Omental fat pad (tissue), 4 donors: ENCODE measurements at places on chromosomes 3 and 15. TPM values are rescaled to one million over a fixed set of nuclear protein-coding genes. Genes with fewer than 3 reads are reported as not detected.

GRCh38 chr3:46607603-46608028 lies 4.7 kb upstream of the FAM240A start:
- no peak for DNase-seq

DNA sequence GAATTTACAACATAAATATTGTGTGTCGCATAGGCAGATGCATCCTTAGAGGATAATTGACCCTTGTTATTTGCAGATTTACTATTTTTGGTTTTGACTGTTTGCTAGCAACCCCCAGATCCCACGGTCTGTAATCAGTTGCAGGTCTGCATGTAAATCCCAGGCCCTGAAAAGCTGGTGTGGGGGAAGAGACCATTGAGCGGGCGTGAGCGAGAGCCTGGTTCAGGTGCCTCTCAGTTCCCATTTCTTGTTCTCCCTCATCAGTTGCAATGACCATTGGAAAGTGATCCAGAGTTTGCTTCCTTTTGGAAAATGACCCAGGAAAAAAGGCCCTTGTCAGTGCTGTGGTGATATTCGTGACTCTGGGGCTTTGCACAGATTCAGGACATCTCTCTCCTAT lies 238.9 kb downstream of the UACA start:
- DNase-seq: no peak

GRCh38 chr3:194487289-194488054 lies 670 bp upstream of the ATP13A3 start:
- DNase-seq: peak; percentile 46

DNA sequence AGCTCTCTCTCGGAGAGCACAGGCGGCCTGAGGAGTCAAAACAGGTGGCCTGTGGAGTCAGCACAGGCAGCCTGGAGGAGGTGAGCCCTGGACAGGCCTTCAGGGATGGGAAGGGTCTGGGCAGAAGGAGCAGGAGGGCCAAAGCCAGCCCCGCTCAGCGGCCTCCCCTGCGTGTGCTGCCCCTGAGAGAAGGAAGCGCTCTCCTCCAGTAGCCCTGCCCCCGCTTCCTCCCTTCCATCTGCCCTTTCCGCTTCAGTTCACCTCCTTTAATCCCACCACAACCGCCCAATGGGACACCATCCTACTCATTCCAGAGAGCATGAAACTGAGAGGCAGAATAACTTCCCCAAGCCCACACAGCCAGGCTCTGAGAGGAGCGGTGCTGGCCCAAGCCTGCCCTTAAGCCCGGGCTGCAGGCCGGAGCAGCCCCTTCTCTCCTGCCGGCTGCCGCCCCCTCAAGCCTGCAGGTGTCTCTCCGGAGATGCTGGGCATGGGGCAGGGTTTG lies 3.2 kb upstream of the NR2E3 start:
- DNase-seq: no peak

- DNase-seq: no peak
Observed at GRCh38 chr3:72175296-72175858, 390.4 kb upstream of the PROK2 start.

CHRM5 gene
- not detected for total RNA-seq

GRCh38 chr3:197674741-197675562 lies 61.8 kb downstream of the RUBCN start:
- no peak for DNase-seq

DNA sequence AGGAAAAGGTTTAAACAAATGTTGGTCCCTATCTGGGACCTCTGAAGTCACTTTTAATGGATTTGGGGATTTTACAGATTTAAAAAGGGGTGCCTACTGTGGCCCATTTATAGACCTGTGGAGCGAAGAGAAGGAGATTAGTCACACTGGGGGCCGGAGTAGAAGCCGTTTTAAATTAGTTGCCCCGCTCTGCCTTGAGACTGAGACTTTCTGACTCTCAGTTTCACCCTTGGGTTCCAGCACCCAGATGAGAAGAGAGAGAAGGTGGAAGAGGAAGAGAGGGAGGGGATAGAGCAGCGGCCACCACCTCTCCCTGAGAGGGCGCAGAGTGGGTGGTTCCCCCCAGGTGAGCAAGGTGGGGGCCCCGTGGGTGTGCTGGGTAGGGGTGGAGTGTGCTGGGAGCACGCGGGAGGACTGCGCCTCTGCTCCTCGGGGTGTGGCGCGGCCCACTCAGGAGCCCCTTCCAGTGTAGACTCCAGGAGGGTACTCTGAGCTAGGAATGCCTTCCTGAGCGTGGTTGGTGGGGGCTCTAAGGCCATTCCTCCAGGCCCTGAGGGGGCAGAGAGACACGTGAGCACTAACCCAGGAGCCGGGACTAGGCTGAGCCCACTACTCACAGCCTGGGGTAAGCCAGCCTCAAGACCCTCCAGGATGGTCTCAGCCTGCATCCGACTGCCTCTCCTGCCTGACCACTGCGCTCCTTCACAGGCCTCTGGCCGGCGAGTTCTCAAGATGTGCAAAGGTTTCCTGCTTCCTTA lies 32.6 kb upstream of the RAB6B start:
- DNase-seq: no peak

DNA sequence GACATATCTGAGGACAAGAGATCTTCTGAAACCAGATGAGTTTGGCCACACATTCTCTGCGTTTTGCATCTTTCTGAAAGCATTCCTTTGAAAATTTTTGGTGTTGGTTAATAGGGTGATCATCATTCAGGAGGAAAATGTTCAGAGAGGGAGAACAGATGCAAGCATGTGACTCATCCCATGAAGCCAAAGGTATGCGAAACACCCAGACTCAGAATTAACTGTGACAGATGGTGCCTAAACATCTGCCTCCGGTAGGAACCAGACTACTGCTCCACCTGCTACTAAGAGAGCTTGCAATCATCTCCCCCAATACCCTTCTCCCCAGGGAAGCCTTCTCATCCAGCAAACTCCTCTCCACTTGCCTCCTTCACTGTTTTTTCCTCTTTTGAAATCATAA lies 46.2 kb downstream of the TRIM69 start:
- no peak for DNase-seq

DNA sequence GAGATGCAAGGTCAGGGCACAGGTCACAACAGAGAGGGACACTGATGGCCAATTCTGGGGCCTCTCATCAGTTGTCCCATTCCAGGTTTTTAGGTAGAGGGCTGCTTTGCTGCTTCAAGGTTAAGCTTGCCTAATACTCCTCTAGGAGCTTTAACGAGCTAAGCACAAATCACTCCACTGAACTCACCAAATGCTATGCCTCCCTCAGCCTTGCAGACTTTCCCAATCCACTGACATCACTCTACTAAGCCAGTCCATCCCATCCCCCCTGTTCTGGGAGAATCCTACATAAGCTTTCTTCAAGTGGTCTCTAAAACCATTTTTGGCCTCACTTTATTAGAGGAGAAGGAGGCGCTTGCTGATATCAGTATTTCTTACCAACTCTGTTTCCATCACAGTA lies 24.8 kb upstream of the PDCD6IP start:
- DNase-seq: no peak

DNA sequence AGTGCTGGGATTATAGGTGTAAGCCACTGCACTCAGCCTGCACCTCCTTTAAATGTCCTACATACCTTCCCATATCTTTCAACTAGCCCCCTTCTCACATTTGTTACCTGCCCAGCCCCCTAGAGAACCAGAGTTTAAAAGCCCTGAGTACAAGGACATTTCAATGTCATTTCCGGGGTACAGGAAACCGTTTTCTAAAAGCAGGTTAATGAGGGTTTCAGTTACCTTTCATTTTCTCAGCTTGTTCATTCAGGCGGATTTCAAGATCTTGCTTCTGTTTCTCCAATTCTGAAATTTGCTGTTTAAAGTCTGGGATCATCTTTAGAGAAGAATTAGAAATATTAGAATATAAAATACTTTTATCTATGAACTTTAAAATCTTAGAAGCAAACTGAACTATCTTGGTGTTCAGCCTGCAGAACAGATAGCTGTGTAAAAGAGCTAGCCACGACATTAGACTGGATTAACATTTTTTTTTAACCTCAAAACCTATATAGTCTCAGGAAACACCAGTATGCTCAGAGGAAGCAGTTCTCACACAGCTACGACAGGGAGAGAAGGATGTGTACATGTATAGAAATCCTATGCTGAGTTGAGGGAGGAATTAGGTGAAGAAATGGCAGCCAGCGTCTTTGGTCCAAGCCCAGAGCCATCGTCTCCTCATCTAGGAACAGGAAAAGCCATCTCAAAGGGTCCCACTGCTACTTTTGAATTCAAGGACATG lies 29.9 kb upstream of the GNB5 start:
- no peak for DNase-seq

DNA sequence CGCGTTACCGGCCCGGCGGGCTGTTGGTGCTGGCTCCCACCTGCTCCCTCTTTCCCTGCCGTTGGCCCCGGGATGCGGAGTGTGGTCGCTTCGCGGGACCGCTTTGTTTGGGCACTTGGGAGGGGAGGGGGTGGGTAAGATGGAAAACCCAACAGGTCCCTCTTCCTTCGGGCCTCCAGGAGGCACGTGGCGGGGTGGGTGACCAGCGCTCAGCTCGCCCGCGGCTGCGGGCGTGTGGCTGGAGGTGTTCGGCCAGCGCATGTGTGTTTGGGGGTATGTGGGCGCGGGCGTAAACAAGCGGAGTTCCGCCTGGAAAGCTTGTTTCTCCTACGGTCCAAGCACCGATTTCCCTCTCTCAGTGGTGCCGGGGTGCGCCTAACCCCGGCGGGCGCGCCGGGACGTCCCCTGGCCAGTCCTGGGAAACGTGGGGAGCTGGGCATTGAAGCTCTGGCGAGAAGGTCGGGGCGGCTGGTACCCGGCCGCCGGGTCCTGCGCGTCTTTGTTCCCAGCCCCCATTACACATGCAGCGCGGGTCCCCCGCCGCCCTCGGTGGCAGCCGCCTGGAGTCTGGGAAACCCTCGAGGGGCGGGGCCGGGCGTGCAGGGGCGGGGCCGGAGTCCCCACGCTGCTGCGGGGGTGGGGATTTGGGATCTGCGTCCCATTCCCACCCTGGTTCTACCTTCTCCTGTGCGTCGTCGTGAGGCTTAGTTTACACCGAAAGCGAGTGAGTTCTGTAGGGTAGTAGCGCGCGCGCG lies 1.4 kb downstream of the ACVR2B start:
- DNase-seq: peak; percentile 63

DNA sequence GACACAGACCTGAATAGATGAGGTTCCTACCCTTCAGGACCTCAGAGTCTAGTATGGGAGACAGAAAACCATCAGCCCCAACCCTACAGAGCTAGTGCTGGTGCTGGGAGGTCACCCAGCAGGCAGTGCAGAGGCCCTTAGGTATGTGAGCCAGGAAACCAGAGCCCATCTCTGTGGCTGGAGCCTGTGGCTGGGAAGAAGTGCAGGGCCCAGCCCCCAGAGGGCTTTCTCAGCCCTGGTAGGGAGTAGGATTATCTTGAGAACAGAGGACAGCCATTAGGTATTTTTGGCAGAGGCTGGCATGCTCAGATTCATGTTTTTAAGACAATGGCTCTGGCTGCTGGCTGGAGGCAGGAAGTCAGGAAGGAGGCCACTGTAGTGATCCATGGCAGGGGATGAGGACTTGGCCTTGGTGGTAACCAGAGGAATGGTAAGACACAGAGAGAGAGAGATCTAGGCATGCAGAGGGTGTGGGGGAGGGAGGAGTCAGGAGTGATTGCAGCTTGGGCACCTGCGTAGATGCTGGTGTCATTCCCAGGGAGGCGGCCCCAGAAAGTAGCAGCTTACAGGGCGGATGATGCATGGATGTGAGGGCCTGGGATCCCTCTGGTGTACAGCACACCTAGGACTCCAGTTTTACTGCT lies 220.9 kb upstream of the EIF1B start:
- no peak for DNase-seq

DNA sequence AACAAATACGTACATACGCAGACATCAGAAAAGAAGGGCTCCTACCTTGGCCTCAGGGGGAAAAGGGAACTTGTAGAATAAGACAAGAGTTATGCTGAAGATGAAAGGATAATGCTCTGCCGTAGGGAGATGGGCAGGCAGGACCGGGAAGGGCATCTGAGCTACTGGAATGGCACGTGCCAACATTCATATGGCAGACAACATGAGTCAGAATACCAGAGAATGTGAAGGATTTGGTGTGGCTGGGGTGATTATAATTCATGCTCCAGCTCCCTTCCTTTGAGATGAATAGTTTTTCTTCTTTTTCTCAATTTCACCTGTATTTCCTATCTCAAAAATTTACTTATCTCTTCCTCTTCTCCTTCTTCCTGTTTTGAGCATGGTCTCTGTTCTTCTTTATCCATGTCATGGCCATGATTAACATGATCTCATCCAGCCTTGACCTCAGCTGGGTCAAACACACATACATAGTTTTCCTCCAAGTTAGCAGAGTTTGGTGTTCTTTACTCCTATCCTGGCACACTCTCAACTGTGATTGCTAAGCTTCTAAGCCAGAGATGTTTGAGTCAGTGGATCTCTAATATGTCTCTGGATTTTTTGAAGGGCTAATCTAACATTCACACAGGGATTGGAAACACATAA lies 507.0 kb downstream of the FOXP1 start:
- no peak for DNase-seq

FAM107A gene
- total RNA-seq: 26.4 TPM

DNA sequence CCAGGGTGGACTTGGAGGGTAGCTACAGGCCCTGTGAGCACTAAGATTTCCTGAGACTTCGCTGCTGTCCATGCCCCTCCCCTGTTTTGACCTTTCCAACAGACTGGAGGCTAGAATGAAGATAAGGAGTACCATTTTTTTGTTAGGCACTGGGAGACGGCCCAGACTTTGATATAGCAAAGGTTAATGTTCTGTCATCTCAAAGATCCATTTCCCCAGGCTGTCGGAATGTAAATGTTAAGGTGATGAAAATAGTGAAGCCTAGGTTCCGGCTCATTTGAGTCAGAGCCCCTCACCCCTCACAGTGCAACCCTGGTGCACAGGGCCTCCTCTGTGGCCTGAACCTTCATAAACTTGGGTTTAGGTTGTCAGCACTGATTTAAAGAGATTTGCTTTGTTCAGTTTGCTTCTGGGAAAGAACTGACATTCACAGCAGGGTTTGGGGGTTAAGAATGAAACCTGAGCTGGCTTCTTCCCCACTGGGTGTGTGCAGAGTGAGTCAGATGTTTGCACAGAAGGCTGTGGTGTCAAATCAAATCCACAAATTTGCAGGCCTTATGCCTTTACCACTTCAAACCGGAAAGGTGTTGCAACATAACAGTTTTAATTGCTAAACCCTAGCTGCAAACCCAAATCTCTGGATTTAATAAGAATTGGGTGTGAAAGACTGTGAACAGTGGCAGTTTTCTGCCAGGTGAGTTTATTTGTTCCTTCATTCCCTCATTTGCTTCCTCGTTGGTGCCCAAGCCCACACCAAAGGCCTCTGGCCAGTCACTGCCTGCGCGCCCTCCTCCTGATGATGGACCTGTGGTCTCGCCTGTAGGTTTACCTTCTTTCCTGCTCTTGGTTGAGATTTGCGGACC lies 20.6 kb upstream of the KCTD6 start:
- DNase-seq: no peak

GRCh38 chr3:22349215-22349851 lies 598.3 kb upstream of the ZNF385D start:
- DNase-seq: no peak

- DNase-seq: no peak
Observed at GRCh38 chr3:138899351-138899991, 47.5 kb downstream of the FOXL2 start.

DNA sequence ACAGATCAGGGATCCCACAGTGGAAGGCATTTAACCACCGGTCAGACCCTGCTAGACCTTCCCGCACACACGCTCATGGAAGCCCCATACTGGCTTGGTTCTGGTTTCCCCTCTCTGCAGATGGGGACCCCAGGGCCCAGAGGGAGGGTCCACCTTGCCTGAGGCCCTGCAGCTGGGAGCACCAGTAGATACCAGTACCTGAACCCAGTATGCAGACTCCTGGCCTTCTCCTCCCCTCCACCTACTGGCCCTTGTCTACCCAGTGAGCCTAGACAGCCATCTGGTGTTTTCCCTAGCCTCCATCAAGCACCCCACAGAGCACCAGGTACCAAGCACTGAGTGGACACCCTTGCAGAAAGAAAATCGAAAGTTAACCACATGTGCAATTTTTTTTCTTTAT lies 65.1 kb downstream of the MEGF11 start:
- DNase-seq: no peak

CCDC9B gene
- total RNA-seq: 3.1 TPM
